Activated CD4-positive, alpha-beta T cell treated with anti-CD3 and anti-CD28 coated beads, Interleukin-2, amount 50 U/mL, for 48 hours (primary cell): ENCODE measurements at places on chromosomes 7 and 10.

- no peak for DNase-seq
Observed at GRCh38 chr7:125559921-125560320, 630.3 kb upstream of the POT1 start.

DNA sequence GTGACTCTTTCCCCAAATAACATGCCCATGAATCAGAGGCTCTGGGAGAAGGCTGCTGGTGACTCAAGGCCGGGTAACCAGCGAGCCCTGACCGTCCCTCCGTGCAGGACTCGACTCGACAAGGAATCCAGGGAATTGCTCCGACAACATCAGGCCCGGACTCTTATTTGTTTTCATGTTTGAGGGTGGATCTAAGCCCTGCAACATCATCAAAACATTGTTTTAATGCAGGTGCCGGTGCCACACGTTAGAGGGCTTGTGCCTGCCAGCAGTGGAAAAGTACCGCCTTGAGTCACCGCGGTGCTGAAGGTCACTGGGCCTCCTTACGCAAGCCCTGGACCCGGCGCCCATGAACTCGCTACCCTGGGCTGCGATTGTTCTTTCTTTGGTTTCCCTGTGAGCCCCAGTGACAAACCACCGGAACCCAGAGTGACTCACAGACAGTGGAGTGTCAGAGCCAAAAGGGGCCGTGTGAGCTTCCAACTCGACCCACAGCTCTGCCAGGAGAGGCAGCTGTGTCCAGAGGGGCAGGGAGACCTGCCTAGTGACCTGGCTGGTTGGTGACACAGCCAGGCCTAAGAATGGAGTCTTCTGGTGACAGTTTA is 139.4 kb upstream of the SHH start:
- no peak for DNase-seq

DNA sequence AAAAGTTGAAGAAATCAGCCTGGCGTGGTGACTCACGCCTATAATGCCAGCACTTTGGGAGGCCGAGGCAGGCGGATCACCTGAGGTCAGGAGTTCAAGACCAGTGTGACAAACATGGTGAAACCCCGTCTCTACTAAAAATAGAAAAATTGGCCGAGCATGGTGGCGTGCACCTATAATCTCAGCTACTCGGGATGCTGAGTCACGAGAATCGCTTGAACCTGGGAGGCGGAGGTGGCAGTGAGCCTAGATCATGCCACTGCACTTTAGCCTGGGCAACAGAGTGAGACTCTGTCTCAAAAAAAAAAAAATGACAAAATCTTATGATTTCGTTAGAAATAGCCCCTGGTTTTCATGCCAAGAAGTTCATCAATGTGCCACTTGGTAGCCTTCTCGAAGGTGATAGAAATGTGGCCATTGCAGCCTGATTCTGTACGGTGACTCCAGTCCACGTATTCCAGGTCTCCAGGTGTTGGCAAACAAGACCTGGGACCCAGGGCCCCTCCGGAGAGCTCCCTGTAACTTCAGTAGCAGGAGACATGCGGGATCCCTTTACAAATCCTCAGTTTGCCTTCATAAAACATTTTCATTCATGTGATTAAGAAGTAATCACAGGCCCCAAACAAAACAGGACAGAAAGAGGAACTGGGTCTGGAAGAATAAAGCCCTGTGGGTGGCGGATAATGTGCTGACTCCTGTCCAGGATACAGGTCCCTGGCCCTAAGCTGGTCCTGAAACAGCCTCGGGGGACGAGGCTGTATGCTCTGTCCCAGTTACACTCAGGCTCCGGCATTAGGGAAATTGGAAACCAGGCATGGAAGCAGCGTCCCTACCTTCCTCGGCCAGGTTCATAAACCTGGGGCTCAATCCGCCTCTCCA is 207.3 kb upstream of the SH2B2 start:
- no peak for DNase-seq

DNA sequence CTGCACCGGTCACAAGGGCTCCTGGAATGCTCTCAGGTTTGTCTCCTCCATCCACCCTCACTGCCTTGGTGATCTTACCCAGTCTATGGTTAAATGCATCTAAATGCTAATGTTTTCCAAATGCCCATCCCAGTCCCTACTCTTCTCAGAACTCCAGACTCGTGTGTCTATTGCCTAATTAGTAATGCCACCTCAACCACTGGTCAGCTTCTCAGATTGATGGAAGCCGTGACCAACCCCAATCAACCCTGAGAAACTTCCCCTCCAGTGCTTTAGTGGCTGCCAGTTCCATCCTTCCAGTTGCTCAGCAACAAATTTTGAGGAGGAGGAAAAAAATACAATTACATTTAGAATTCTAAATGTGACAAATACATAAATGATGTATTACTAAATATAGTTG is 18.6 kb downstream of the NUDCD3 start:
- DNase-seq, result no peak

GRCh38 chr10:12800302-12800701 is 201.2 kb downstream of the CCDC3 start:
- DNase-seq, result no peak

- no peak for DNase-seq
Observed at GRCh38 chr7:20532890-20533289, 82.6 kb upstream of the ABCB5 start.

- DNase-seq, result peak; percentile 47
Observed at GRCh38 chr10:62870866-62871265, 54.7 kb upstream of the EGR2 start.

- no peak for DNase-seq
Observed at GRCh38 chr7:7251742-7252141, 69.4 kb downstream of the C1GALT1 start.
